ENCODE measurements at places on chromosomes 13 and 19. TPM values are rescaled to one million over a fixed set of nuclear protein-coding genes. Genes with fewer than 3 reads are reported as not detected.

DNA sequence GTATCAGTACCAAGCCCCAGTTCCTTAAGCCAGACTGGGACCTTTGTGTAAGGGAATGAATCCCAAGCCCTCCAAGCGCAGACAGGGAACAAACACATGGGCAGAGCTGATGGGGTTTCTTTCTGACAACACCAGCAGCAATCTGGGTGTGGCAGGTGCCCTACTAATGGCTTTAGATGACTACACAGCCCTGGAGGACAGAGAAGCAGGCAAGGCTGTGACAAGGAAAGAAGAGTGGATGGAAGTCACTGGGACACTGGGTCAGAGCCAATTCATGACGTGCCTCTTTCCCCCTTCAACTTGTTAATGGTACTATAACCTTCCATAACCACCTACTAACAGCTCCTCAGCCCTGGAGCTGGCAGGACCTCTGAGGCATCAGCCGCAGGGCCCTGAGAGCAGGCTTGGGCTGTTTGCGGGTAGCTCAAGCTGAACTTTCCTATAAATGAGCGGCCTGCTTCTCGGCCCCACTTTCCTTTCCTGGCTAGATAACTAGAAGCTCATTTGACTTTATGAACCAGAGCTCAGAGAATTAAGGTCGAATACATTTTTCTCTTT lies 38.9 kb downstream of the RASL11A start:
- DNase-seq, result no peak

DNA sequence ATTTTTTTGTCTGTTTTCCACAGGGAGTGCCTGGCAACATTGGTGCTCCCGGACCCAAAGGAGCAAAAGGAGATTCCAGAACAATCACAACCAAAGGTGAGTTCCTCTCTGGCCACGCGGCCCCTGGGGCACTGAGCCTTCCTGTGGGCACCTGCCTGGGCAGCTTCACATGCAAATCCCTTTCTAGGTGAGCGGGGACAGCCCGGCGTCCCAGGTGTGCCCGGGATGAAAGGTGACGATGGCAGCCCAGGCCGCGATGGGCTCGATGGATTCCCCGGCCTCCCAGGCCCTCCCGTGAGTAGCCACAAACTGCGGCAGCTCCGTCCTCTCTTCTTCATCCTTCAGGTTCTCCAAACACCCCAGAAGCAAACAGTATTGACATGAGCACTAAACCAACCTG lies 99.4 kb downstream of the RAB20 start:
- DNase-seq, result no peak

- DNase-seq, result no peak
Measured at GRCh38 chr13:77171451-77171850, 144.5 kb upstream of the FBXL3 start.

GRCh38 chr13:110409581-110409992 lies 102.5 kb downstream of the COL4A2 start:
- DNase-seq, result no peak

GRCh38 chr13:76929320-76929719 lies 19.0 kb upstream of the ACOD1 start:
- DNase-seq, result no peak

DNA sequence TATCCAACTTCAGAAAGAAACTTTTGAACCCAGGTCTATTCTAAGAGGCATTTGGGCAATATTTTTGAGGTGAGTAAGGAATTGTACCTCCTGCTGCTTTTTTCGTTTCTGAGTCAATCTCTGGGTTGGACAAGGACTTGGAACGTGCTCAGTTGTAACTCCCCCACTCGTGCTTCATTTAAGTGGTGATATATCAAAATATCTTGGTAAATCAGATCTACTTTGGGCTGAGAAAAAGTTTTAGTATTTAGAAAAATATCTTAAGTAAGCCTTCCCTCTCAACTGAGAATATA lies 728.9 kb downstream of the EFNB2 start:
- DNase-seq, result no peak

- no peak for DNase-seq
Measured at GRCh38 chr13:73898276-73898675, 235.9 kb downstream of the KLF12 start.

- DNase-seq, result no peak
Measured at GRCh38 chr19:36152019-36152351, 262 bp downstream of the COX7A1 start.

DNA sequence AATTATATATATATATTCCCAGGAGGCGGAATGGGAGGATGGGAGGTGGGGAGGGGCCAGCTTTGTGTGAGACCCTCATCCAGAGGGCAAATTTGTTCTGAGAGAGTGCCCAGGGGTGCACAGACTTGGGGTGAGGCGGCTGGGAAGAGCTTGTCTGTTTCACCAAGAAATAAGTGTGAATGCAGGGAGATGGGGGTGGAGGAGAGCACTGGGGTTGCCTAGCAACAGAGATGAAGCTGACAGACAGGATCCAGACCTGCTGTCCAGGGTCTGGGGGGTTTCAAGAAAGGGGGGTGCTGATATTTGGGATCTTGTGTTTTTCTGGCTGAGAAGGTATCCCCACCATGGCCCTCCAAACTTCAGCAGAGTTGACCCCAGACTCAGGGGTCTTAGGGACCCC lies 18.6 kb upstream of the TNFAIP8L1 start:
- DNase-seq, result no peak

DNA sequence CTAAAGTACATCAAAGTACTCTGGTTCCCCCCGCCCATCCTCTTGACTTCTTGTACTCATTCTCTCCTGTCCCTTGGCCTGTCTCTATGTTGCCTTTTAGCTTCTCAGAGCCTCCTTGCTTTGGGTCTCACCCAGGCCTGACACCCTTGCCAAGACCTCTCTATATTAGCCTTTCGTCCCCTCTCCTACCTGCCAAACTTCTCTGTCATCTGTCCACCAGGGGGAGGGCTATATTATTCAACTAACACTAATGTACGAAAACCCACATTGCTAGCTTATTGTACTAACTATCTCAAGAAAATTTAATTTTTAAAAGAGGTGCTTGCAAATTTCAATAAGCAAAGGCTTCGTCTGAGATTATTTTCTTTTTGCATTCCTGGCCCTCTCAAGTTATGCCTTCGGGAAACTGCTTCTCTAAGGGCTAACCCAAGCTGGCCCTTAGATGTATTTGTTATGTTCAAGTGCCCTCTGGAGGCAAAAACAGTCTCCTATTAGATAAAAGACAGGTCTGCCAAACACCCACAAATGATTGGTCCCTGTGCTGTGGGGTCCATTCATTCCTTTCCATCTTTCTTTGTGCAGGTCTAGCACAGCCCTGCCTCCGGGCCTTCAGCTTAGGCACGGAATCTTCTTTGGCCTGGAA lies 6.3 kb upstream of the MRPS31 start:
- no peak for DNase-seq

- no peak for DNase-seq
Measured at GRCh38 chr13:36124236-36124822, 6.9 kb downstream of the DCLK1 start.

DNA sequence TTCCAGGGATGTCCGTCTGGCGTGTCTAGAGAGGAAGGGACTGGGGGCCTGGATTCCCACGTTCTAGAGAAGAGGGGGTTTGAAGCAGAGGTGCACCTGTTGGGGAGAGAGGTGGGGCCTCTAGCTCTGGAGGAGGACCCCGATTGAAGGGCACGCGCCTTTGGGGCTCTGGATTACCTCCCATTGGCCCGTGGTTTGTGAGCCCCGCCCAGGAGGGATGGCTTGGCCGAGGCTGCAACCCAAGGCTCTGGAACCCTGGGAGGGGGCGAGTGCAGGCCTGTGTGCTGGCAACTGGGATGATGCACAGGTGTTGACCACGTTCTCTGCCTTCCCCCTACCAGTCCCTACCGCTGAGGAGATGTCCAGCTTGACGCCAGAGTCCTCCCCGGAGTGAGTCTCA lies 20.2 kb downstream of the TMEM150B start:
- no peak for DNase-seq

DNA sequence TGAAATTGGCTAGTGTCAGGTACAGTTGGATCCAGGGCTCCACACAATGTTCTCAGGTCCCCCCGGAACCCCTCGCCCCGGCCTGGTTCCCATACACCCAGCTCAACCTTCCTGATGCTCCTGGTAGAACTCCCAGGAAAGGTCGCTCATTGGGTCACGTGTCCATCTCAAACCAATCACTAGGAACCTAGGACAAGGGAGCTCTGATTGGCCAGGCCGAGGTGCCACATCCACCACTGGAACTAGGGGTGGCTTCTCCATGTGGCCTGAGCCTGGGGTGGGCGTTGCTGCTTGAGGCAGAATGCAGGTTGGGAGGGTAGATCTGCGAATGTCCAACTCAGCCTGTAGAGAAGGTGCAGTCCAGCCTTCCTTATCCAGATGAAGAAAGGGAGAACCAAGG lies 6.9 kb upstream of the MEF2B start:
- DNase-seq, result no peak

DNA sequence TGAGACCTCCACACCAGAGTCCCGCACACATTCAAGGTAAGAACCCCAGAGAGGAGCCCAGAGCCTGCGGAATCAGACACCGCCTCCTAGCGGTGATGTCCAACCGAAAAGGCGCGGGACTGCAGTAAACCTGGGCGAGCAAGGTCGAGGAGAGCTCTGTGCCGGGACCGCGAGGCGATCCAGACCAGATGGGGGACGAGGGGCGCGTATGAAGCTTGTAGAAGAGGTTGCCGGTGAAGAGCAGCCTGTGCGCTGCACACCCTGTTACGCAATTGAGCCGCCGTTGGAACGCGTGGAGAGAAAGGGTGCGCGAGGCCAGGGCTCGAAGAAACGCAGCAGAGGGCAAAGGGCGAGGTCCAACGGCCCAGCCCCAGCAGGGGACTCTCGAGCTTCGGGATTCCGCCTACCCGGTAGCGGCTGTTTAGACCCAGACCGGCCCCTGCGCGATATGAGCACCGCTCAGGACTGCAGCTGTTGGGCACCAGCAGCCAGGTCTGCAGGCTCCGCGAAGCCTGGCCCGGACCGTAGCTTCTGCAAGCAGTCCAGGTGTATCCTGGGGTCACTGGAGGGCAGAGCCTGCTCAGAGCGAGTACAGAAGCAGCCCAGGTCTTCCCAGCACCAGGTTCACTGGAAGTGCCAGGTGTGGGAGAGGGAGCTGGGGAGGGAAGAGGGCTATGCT lies 65.9 kb upstream of the ZNF599 start:
- DNase-seq, result no peak

DNA sequence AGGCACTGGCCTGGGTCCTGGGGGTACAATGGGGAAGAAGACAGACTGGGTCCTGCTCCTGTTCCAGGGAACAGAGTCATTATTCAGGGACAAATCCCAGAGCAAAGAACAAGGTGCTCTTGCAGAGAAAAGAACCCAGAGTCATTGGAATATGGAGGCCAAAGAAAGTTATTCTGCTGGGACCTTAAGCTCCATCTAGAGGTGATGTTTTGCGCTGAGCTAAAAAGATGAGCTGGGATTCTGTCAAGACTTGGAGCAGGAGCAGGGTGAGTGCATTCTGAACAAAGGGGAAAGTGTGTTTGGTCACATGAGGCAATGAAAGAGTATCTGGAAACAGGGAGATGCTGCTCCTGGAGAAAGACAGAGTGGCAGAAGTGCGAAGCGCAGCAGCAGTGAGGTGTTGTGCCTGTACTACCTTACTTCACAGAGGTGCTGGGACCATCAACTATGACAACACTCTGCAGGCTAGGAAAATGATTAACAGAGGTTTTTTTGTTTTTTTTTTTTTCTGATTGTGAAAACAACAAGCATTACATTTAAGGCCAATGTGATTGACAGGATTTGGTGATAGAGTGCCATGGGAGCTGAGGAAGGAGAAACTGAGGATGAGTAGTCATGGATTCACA lies 95.3 kb upstream of the TNFSF11 start:
- no peak for DNase-seq

GRCh38 chr13:94181461-94182107 lies 297.9 kb downstream of the DCT start:
- DNase-seq, result no peak

- no peak for DNase-seq
Measured at GRCh38 chr19:49340069-49340864, 5.1 kb downstream of the CD37 start.

DNA sequence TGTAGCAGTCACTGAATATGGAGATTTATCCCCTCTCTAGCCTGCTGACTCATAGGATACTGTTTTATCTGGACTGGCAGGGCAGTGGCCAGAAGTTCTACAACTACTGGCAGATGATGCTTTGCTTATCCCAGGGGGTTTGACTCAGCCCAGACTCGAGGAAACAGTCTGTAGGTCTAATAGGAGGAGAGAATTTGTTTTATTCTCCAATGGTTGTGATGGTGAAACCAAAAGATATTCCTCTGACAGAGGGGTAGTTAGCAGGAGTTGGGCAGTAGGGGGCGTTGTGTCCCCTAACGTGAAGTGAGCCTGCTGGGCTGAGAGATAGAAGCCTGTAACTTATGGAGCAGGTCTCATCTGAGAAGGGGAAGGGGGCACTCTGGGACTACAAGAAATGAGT lies 74.9 kb downstream of the WTIP start:
- DNase-seq, result no peak

DNA sequence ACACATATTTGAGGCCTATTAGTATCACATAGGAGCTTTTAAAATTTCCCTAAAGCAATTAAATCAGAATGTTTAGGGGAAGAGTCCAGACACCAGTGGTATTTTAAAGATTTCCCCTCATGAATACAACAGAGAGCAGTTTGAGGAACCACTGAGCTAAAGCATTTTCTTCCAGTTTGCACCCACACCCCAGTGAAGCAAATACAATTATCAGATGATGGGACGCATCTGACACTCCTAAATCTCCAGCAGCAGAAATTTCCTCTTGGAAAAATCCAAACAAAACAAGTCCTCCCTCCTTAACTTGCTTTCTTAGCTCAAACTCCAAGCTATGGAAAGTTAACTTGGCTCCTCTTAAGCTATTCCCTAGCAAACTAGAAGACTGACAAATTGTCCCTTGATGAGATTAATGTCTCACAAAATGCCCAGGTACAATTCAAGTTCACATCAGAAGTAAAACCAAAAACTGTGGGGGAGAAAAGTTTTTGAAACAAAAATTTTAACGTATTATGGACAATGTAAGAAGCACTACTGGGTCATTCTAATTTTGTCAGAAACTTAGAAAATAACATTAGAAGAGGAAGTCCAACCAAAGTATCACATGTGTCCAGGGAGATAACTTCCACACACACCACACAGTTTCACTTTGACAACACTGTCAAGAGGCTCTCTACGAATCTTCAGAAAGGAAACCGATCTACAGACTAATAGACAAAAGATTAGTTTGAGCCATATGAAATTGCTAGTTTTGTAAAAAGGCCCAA lies 74.1 kb downstream of the ABCC4 start:
- no peak for DNase-seq

GRCh38 chr19:44720945-44721344 lies 22.0 kb downstream of the CEACAM16 start:
- DNase-seq, result no peak

DNA sequence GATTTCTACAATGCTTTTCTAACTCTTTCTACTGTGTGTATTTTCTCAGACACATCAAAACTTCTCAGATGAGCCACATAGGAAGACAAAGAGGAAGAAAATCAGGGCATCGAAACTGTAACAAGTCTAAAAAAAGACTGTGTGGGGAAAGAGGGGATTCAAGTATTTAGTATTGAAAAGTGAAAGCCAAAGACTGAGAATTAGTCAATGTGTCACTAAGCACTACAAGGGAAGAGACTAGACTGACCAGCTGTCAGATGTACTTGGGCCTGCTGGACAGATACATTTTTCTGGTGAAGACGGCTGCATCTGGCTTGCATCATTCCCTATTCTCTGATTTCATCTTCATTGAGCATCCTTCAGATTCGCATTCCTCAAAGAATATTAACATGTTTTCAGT lies 25.4 kb downstream of the COMMD6 start:
- no peak for DNase-seq

- DNase-seq, result no peak
Measured at GRCh38 chr13:98482476-98483444, 94.1 kb downstream of the STK24 start.

The S1PR5 gene
- total RNA-seq, result 1.3 TPM

The RASGRP4 gene
- total RNA-seq, result 2.8 TPM

The KIR2DL3 gene
- total RNA-seq, result not detected

The SHD gene
- not detected for total RNA-seq

The LACC1 gene
- total RNA-seq, result 3.1 TPM

The RXFP2 gene
- not detected for total RNA-seq

The PSG2 gene
- 0.17 TPM for total RNA-seq

Measured in T-helper 17 cell (primary cell).